ENCODE measurements at places on chromosomes 5 and 9. TPM values are rescaled to one million over a fixed set of nuclear protein-coding genes. Genes with fewer than 3 reads are reported as not detected.

Gene LCP2
- 10.6 TPM for total RNA-seq

DNA sequence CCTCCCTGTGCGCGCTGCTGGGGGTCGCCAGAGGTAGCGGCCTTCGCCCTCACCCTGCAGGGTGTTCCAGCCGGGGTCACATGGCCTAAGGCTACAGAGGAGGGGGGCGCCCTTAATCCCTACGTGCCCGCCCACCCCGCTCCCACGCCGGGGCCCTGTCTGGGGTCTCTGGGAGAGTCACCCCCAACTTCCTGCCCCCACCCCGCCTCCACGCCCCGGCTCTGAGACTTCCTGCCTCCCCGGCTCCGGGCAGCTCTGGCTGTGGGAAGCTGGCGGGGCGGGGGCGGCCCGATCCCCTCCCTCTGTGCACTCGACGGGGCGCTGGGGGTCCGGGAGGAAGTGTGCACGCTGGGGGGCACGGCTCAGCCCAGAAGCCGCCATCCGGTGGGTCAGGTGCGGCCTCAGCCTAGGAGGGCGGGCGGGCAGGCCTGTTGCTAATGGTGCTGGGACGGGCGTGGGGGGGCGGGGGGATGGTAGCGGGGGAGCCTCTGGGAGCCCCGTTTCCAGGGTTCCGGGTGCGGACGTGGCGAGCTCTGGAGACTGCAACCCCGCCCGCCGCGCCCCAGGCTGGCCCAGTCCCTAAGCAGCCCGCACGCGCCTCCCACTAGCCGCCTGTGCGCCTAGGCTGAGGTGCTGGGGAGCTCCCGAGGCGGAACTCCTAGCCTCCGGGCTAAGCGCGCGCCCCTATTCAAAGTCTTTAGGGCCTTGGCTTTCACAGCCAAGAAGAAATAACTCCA, 61.6 kb downstream of the CXXC5 start:
- peak; percentile 69 for DNase-seq

DNA sequence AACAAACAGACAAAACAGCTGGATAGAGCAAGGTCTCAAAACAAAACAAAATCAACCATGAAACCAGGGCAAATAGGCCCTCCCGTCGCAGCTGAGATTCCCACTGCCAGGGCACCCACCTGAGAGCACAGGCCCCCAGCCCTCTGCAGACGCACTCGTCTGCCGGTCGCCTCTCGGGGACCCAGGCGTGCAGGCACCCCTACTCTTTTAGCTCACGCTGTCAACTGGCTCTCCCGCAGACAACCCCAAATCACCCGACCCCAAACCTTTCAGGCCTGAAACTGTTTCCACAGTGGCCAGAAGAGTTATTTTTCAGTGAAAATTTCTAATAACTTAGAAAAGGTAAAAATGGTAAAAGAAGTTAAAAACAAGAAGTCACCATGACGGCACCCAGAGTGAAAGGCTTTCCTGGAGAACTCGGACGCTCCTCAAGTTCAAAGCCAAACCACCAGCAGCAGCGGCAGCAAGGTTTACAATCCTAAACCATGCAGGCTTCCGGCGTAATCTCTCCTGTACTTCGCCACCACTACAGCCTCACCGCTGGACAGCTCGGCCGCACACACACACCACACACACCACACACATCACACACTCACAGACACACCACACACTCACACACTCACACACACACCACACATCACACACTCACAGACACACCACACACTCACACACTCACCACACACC, 1.9 kb upstream of the UBE2QL1 start:
- no peak for DNase-seq

DNA sequence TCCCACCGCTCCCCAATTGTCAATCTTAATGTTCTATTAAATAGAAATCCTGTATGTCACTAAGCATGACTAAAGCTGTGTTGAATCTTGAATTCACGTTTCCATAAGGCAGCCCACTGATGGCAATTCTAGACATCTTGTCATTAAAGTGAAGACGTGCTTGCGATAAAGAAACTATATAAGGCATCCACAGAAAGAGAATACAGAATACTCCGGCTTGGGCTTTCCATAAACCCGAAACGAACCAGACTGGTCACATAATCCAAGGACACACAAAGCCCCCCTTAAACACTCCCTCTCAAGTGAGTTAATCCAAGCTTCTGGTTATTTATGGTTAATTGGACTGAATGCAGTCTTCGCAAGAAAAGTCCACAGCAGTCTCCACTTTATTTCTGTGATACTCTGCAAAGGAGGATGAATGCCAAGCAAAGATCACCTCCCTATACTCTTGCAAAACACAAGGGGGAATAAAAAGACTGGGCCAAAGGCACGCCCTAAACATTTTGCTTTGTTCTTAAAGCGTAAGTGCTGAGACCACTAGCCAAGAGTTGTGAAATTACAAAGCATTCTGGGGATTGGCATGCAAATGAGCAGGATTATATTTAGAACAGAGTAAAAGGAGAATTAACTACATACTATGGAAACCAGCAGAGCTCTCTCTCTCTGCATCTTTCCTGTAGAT, 54.7 kb downstream of the DPYSL3 start:
- DNase-seq = no peak

GRCh38 chr9:96441798-96442445, 8.0 kb upstream of the HABP4 start:
- DNase-seq = no peak

Gene DMRTA1
- 0.74 TPM for total RNA-seq

DNA sequence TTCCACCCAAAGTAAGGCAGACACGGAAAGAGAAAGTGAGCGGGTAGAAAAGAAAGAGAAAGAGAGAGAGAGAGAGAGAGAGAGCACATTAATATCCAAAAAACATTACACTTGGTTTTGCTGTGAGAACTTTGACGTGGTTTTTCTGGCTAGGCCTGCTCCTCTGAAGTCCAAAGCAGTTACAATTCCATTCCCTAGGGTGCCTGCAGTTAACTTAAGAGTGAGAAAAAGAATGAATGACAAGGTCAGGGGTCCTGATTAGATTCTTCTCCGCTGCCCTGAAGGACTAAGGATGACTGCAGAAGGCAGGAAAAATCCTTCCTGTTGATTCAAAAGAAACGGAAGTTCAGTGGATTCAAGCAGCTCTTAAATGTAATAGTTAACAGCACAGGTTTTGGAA, 589.8 kb downstream of the PRELID2 start:
- DNase-seq = no peak

DNA sequence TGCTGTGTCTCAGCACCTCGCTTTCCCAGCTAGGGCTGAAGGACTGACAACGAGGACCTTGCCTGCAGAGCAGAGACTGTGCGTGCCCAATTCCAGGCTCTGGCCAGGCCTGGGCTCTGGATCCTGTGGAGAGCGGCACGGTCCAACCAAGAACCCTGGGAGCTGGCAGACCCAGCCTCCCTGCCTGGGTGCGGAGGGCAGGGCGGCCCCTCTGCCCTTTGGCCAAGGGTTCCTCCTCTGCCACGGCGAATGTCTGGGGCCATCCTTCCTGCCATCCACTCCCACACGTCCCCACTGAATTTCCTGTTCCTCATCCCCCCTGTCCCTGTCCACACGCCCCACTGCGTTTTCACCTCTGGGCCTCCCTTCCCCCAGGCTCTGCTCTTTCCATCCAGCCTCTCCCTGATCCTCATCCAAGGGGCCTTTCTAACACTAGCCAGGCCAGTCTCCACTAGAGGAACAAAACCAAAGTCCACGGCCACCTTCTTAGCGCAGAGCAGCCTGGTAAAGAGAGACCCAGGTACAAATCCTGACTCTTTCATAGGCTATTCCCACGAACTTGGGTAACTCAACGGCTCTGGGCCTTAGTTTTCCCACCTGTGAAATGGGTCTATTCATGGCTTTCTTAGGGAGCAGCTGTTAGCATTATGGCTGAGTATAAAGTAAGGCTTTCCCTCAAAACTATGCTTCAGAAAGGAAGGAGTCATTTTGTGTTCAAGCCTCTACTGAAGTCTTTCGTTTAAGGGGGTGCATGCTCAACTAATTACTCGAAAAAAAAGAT, 95.5 kb upstream of the PHYKPL start:
- no peak for DNase-seq

DNA sequence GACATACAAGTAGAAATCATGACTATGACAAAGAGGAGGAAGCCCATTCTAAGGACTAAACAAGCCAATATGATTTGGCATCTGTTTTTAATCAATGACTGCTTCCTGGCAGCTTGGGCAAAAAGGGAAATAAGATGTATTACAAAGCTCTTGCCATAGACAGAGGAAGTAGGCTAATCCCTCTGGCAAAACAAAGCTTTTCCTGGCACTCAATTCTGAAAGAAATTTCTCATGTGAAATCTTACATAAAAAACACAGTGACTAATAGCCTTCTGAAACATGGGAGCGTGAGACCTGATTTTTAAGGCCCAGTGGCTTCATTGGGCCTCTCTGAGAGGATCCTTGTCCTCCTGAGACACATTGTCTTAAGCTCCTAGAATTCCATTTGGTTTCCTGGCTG, 93.6 kb downstream of the COL23A1 start:
- DNase-seq = no peak

GRCh38 chr5:160133918-160134304, 14.7 kb upstream of the PWWP2A start:
- DNase-seq = no peak

GRCh38 chr5:169551146-169551545, 32.4 kb upstream of the SPDL1 start:
- no peak for DNase-seq

- DNase-seq = no peak
Observed at GRCh38 chr5:43203373-43203772, 11.3 kb downstream of the NIM1K start.

DNA sequence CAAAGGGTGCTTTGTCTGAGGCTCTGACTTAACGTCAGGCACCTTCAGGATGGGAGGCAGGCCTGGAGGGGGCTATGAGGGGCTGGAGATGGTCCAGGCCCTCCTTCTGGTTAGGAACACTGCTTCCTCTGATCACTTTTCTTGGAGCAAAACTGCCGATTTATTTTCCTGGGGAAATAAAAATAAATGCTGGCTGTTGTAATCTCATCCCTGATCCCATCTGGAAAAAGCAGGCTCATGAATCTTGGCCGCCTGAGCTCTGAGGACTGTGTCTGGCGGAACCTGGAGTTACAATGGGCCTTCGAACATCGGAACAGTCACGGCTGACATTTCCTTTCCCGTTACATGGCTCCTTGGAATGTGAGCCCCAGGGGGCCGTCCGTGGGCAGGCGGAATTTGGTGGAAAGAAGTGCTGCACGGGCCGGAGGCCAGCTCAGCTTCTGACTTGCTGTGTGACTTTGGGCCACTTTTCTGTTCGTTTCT, 157.8 kb downstream of the RGS3 start:
- DNase-seq = peak; percentile 91

DNA sequence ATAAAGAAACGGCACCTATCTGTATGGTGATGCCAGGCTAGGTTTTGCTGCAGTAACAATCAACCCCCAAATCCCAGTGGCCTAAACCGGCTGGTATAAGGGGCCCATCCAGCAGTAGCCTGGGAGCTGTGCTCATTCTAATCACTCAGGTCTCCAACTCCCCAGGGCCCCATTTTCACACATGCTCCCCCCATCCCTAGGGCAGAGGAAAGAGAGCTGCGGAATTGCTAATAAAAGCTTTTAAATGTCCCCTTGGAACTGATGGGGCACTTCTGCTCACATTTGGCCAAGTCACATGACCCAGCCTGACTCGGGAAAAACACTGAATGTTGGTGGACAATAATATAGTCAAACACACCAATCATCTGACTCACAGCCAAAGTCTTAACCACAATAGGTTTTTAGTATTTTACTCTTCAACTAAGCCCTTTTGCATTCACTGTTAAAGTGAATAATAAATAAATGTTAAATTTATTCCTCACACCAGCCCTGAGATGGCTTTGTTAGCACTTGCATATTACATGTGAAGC, 1.6 kb downstream of the FBLL1 start:
- no peak for DNase-seq

DNA sequence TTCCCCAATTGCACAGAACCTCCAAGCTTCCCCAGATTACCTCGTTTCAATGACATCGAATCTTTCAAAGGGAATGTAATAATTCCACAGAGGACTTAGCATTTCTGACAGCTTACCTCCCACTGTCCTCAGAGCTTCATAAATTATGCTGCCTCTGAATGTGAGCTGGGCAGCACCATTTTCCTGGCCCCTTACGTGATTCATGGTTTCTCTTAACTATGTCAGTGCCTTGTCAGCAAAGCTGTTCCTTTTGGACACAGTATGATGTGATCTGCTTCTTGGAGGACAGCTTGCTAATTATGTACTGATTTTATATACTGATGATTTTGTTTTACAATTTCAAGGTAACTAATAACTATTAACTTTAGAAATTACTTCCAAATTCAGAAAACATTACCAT, 27.7 kb upstream of the SSBP2 start:
- DNase-seq = no peak
